ENCODE measurements at places on chromosomes 5 and 9.

GRCh38 chr9:83220730-83221129 lies 157.8 kb upstream of the RASEF start:
- no peak for DNase-seq

DNA sequence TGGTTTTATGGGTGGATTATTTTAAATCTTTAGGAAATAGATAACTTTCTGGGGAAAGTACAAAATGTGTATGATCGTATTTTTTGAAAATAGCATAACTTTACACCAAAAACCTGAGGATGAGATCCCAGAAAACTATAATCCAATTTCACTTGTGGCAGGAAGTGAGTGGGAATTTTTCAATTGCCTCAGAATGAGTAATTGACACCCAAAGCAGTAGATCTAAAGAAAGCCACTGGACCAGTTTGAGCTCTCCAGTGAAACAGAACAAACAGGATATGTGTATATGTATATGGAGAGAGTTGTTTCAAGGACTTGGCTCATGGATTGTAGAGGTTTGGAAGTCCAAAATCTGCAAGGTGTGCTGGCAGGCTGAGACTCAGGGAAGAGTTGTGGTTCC lies 109.2 kb upstream of the SHB start:
- DNase-seq = no peak

GRCh38 chr9:116073826-116074225 lies 79.8 kb upstream of the PAPPA start:
- no peak for DNase-seq

DNA sequence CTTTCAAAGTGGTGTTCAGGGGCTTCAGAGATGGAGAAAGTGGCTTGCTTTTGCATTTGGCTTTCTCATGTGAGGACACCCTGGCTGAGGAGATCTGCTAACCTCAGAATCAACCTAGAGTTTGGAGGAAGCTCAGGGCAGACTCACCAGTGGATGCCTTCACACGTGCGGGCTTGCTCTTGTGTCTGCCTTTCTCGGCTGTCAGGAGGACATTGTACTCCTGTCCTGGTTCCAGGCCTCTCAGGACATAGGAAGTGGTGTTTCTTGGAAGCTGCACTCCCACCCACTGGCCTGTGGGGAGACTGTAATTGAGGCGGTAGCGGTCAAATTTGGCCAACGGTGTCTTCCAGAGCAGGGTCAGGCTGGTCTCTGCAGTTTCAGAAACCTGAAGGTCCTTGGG lies 44.5 kb downstream of the TNC start:
- no peak for DNase-seq

DNA sequence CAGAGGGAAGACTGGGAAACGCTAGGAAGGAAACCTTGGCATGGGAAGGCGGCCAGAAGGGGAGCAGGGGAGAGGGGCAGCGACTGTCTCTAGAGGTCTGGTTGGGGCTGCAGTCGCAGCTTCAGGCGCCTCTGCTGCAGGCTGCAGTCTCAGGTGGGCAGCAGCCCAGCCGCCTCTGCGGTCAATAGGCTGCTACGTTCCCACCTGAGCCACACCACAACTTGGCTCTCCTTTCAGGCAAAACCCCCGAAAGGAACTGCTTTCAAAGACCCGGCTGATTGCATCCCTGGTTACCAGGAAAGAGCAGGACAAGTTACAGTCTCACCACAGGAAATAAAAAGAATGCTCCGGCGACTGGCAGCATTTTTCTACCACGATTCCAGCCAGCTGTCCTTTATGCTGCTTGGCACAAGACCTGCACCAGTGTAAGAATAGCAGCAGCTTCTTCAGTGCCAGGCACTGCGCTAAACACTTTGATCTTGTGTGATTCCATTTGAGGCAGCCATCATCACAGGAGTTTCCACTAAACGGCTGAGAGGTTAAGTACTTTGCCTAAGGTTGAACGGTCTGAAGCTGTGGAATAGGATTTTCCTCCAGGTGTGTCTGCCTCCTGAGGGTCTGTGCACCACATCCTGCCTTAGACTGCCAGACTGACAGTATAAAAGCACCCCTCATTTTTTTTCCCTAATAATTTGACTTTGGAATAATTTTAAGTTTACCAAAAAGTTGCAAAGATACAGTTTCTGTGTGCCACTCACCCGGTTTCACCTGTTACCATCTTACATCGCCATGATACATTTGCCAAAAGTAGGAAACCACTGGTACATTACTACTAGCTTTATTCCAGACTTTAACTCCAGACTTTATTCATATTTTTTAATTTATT lies 7.5 kb downstream of the RPS14 start:
- no peak for DNase-seq

- no peak for DNase-seq
Observed at GRCh38 chr5:170848033-170848432, 13.8 kb upstream of the RANBP17 start.

- DNase-seq = no peak
Observed at GRCh38 chr5:56649569-56649968, 165.8 kb upstream of the MAP3K1 start.

DNA sequence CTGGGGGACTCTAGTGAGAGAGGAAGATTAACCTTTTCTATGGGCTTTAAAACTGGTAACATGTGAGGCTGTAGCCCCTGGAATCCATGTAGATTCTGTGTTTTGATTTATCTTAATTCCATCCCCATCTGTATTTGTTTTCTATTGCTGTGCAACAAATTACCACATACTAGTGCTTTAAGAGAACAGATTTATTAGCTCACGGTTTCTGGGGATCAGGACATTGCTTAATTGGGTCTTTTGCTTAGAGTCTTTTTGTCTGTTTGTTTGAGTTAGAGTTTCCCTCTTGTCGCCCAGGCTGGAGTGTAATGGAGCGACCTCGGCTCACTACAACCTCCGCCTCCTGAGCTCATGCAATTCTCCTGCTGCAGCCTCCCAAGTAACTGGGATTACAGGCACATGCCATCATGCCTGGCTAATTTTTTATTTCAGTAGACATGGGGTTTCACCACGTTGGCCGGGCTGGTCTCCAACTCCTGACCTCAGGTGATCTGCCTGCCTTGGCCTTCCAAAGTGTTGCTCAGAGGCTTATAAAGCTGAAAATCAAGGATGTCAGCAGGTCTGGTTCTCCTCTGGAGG lies 29.9 kb upstream of the GNA14 start:
- DNase-seq = no peak

GRCh38 chr5:157215514-157216167 lies 35.0 kb downstream of the ITK start:
- no peak for DNase-seq

DNA sequence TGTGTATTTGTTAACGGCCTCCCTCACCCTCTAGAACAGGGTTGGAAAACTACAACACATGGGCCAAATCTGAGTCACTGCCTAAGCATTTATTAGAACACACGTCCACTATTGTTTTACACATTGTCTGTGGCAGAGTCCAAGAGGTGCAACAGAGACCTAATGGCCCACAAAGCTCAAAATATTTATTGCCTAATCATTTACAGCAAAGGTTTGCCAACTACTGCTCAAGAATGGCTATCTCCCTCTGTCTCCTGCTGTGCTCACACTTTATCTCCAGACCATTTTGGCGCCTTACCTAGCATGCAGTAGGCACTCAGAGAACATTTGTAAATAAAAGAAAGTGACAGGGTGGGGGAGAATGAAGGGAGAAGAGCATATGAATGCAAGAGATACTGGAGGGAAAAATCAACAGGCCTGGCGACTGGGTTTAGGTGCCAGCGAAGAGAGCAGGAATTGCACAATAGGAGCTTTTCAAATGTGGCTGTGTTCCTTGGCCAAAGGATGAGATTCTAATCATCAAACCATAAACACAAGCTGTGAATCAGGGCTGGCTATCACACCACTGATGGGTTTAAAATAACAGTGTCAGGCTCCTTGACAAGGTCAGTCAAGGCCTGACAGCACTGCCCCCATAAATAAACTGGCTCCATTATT lies 80.3 kb downstream of the EPB41L4A start:
- no peak for DNase-seq

DNA sequence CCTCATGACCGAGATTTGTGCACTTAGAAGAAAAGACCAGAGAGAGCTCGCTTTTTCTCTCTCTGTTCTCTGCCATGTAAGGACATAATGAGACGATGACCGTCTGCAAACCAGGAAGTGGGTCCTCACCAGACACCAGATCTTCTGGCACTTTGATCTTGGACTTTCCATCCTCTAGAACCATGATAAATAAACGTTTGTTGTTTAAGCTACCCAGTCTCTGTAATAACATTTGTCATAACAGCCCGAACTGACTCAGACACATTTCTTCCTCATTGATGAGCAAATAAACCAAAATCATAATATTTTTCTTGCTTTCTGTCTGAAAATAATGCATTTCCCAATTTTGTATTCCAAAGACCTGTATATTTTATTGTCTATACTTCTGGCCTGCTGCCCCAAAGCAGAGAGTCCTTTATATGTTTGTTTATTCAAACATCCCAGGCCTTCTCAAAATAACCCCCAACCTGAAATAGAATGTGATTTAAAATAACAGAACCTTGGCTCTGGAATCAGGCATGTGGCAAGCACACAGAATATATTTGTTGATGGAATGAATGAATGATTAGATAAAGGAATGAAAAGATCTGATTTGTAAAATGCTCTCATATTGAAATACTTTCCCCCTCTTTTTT lies 396.5 kb downstream of the ADGRV1 start:
- no peak for DNase-seq

- no peak for DNase-seq
Observed at GRCh38 chr5:177412603-177413233, 3.4 kb upstream of the F12 start.

DNA sequence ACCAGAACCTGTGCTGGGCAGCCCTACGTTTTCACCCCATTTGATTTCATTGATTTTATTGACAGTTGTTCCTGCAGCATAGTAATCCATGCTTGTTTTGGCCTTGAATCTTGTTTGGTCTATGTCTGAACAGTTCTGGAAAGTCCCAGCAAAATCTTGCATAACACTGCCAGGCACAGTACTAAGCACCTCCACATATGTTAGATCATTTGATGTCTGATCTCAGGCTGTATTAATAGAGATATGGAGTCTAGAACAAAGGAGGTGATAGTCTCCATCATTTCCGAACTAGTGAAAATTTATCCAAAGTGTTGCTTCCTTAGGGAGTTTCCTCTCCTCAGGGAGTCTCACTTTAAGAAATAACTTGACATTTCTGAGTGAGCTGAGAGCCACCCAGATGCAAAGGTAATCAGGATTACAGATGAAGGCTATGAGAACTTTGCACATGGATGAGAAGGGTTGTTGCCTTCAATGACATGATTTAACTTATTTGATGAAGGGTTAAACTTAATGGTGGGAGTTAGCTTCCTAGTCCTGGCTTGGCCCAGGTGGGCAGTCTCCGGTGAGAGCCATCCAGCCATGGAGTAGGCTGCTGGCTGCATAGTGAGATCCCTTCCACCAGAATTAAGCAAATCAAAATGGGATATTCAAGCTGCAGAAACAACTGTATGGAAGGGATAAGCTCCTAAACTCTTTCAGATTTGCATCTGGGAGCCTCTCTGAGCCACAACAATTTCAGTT lies 173.8 kb upstream of the MVB12B start:
- no peak for DNase-seq

GRCh38 chr5:128097781-128098180 lies 14.2 kb downstream of the SLC12A2 start:
- DNase-seq = no peak

DNA sequence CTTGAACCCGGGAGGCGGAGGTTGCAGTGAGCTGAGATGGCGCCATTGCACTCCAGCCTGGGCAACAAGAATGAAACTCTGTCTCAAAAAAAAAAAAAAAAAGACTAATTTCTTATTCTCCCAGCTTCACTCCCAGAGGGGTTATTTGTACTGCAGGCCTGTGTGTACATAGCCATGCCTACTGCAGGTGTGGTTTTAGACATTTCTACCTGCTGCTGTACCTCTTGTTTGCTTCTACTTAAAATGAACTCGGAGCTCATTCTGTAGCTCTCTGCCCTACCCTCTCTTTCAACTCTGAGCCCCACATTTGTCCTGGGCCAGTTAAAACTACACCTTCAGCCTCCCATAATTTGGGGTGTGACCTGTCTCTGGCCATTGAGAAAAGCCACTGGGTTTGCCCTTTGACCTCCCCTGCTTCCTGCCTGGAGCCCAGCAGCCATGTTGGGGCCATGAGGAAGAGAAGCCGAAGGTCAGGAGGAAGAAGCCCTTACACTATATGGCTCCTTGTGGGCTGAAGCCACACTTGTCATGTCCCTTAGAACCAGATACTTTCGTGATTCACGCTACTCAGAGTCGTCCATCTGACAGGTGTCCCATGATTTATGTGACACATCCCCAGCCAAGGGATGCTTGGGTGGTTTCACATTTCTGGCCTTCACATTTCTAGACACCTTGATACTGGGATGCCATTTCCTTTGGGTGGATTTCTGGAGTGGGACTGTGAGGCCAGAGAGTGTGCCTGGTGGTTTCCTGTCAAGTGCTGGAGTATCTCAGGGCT lies 9.4 kb upstream of the CARD19 start:
- no peak for DNase-seq
